ENCODE measurements at places on chromosomes 3 and 15.

DNA sequence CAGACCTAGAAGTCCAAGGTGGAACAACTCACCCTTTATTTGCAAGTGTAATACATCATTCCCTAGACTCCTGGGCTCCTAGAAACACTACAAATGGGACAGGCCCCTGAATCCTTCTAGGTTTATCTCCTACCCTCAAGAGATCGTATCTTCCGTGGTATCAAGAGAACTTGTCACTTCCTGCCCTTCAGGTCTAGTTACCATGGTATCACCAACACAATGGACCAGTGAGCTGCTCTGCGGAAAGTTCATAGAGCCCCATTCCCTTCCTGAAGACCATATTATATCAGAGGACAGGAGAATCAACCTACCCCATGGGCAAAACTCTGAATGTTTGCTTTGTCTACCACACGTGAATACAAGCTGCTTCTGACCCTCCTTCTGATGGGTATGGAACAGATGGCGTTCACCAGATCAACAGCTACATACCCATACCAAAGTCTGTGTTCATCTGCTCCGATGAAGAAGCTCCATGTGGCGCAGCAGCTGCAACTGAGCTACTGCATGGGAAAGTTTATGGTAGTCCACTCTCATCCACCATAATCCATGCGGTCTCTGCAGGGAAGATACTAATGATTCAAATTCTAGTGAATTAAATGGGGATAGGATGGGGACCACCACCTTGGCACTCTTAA, 84.6 kb upstream of the KLF13 start:
- no peak for DNase-seq

- no peak for DNase-seq
Observed at GRCh38 chr3:98731720-98732285, 31.3 kb upstream of the ST3GAL6 start.

GRCh38 chr3:4756855-4757574, 222.2 kb upstream of the BHLHE40 start:
- DNase-seq, result no peak

- DNase-seq, result no peak
Observed at GRCh38 chr3:4813909-4814304, 165.3 kb upstream of the BHLHE40 start.

DNA sequence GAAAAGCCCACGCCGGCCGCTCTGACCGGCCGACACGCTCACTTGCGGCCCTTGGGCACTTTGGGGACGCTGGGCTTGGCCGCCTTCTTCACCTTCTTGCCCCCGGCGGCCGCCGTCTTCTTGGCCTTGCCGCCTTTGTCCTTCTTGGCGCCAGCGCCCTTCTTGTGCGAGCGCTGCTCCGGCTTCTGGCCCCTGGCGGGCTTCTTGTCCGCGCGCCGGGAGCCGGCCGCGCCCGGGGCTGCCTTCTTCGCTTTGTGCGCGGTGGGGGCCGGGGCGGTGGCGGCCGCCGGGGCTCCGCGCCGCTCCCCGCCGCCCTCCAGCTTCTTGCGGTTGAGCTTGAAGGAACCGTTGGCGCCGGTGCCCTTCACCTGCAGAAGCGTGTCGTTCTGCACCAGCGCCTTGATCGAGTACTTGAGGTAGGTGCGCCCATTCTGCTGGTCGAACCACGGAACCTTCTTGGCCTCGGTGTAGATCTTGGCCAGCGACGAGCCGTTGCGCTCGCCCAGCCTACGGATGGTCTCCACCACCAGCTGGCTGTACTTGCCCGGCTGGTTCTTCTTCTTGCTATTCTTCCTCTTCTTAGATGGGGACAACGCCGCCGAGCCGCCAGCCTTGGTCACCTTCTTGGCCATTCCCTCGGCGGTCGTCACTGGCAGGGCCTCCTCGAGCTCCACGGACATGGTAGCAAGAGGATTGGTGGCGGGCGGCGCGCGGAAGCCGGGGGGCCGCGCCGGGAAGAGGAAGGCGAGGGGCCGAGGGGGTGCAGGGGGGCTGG, 36.7 kb downstream of the HMCES start:
- DNase-seq, result peak; percentile 30

- DNase-seq, result no peak
Observed at GRCh38 chr15:44792715-44793114, 56.4 kb downstream of the TRIM69 start.

DNA sequence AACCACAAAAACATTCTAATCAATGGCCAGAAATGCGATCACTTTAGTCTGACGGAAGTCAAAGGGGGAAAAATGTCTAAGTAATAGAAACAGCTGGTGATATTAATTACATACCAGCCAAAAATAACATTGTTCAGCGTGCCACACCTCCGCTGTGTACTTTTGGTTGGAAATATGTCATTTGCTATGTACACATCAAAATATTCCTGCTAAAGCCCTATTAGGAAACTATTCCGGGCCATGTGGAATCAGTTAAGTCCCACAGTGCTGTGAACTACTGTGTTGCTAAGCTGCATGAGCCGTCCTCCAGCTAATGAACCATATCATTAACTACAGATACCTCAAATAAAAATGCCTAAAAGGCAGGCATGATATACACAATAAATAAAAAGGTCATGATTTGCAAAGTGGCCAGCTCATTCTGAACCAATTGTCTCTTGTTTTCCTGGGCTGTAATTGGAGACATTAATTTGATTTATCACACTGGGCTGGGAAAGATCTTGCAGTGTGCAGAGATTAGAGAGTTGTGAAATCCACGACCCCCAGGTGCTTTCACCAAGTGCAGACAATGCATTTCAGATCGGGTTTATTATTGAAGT, 200.5 kb upstream of the LRTM1 start:
- peak; percentile 4 for DNase-seq

GRCh38 chr15:98826658-98827057, 178.3 kb downstream of the IGF1R start:
- DNase-seq, result no peak

- DNase-seq, result peak; percentile 78
Observed at GRCh38 chr3:52518723-52519444, 14.8 kb downstream of the NT5DC2 start.

DNA sequence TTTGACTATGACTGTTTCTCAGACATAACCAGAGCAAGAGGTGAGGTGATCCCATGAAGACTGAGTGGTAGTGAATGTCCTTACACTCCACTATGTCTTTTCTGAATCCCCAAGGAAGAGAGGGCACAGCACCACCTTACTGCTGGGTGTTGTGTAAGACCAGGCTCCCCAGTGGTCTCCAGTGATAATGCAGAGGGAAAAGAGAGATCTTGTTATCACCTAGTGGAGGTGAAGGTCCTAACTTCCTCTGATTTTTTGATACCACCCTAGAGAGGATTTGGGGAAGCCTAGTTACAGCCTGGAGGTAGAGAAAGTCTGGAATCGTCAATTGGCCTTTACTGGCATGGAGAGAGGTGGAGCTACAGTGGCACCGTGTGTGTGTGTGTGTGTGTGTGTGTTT, 288.0 kb upstream of the BCHE start:
- peak; percentile 58 for DNase-seq

DNA sequence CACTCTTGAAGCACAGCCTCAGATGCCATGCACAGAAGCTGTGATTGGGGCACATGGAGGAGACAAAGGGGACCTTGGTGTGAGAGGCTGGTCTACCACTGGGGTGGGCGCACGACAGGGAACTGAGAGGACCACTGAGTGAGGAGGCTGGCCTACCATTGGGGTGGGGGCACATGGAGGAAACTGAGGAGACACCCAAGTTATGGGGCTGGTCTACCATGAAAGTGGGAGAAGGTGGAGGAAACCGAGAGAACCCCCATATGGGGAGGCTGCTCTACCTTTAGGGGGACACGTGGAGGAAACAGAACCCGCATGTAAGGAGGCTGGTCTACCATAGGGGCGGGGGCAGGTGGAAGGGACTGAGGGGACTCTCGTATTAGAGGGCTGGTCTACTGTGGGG, 153.4 kb downstream of the FBLN2 start:
- DNase-seq, result no peak

GRCh38 chr15:68371851-68372250, 60.1 kb downstream of the ITGA11 start:
- DNase-seq, result no peak
